ENCODE measurements at places on chromosomes 7 and 10.

GRCh38 chr10:119815671-119816070 lies 57.0 kb downstream of the MCMBP start:
- no peak for DNase-seq

DNA sequence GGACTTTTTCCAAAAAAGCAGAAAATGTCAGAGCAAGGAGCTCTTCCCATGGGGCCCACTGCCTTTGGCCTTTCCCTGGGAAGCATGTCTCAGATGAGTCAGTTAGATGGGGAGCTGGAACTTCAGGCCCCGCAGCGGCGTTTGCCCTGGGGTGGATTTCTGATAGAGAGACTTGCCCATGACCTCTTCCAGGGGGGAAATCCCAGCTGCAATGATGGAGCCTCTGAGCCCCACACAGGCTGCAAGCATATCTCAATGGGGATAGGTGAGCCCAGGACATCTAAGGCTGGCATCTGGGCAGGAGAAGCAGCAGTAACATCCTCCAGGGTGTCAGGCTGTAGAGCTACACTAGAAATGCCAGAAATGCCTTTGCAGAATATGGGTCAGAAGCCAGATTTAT lies 269.2 kb upstream of the TCERG1L start:
- no peak for DNase-seq

GRCh38 chr10:28783087-28783486 lies 105.8 kb downstream of the BAMBI start:
- DNase-seq = no peak

DNA sequence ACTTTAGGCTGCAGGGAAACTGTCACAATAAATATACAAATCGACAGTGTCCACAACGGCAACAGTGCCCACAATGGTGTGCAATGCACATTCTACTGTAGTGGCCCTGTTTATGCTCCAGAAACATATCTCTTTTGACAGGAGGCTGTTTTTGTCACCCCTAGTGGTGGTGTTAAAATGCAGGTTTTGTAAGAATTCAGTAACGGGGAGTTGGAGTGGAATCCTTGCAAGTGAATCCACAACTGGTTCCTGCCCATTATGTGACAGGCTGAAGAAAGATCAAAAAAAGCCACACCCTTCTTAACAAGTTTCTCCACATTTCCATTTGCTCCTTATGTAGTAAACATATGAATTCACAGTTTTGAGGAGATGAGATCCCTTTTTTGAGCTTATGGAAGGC lies 58.5 kb downstream of the BEND7 start:
- DNase-seq = no peak

Measured in hippocampal formation (tissue), 2 donors.